ENCODE measurements at places on chromosomes 16 and 17.
A peak's percentile ranks its signal among the peaks of the same experiment; 100 is the strongest.

- no peak for DNase-seq
Measured at GRCh38 chr16:87982581-87983041, 31.4 kb downstream of the BANP start.

GRCh38 chr16:23283571-23283970 is 18.5 kb upstream of the SCNN1B start:
- no peak for DNase-seq

- no peak for DNase-seq
Measured at GRCh38 chr17:78610951-78611511, 33.8 kb upstream of the DNAH17 start.

- no peak for DNase-seq
Measured at GRCh38 chr17:73747221-73748002, 103.2 kb upstream of the SDK2 start.

DNA sequence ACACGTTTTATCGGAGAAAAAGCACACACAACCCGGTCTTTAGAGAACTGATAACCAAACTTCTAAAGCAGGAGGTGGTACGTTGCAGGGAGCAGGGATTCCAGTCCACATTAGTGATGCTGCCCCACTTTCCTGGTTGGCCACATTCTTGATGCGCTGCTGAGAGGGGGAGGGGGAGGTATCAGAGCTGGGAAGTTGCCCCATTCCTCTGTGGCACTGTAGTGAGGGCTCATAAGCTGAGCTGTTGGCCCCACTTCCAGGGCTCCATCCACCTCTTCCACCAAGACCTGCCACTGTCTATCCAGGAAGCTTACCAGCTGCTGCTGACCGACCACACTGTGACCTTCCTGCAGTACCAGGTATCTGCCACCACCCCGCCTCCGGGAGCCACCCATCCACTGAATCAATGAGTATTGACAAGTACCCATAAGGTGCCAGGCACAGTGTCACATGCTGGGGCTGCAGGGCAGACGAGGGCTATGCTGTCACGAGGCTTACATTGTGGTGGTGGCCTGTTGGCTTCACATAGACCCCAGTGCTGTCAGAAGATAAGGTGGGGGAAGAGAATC is 1.1 kb downstream of the TSEN54 start:
- DNase-seq: no peak

GRCh38 chr17:61660746-61661485 is 69.9 kb upstream of the NACA2 start:
- no peak for DNase-seq

- DNase-seq: no peak
Measured at GRCh38 chr16:27778171-27778925, 228.4 kb downstream of the KATNIP start.

- DNase-seq: no peak
Measured at GRCh38 chr16:2689968-2690801, 7.9 kb downstream of the KCTD5 start.

GRCh38 chr17:11638700-11639265 is 40.5 kb downstream of the DNAH9 start:
- no peak for DNase-seq

GRCh38 chr16:72989579-72990551 is 58.1 kb downstream of the ZFHX3 start:
- peak; percentile 7 for DNase-seq

DNA sequence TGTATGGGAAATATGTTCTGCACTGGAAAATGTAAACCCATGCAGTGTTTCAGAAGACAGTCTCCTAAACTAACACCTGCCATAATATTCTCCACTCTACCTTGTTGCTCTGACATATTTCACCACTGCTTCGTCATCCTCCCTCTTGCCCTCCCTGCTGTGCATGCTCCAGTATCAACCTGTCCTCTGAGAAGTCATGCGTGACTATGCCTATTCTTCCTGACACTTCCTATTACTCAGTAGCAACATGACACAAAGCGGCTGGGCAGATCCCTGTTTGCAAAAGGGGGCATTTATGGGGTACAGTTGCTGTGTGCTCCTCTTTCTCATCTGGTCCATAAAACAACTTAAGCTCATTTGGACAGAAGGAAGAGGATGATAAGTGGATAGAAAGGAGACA is 805.6 kb upstream of the EEF2KMT start:
- DNase-seq: peak; percentile 14

- DNase-seq: no peak
Measured at GRCh38 chr17:38585056-38585917, 20.5 kb downstream of the SRCIN1 start.

- no peak for DNase-seq
Measured at GRCh38 chr17:13600475-13601321, 1.0 kb downstream of the HS3ST3A1 start.

GRCh38 chr17:60167065-60167741 is 17.4 kb downstream of the CA4 start:
- DNase-seq: no peak

- no peak for DNase-seq
Measured at GRCh38 chr16:53084746-53085334, 30.0 kb downstream of the CHD9 start.

- no peak for DNase-seq
Measured at GRCh38 chr16:57304169-57305061, 19.9 kb upstream of the PLLP start.

DNA sequence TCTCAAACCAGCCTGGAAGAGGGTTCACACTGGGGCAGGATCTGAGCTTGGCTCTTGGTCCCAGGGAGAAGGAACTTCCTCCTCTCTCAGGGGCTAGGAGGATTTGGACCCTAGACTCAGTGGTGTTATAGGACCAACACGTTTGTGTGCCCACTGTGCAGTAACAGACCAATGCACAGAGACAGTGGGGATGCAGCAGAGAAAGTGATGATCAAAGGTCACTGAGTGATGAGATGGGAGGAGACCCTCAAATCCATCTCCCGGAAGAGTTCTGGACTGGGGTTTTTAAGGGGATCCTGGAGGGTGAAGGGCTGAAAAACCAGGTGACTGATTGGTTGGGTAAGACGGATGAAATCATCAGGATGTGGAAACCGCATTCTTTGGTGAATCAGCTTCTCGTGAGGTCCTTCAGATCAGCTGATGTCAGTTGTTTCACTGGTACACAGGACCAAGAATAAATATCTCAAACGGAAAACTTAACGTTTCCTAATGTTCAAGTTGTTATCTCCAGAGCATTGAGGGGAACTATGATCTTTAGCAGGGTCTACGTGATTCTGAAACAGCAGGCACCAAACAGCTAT is 3.3 kb upstream of the VAC14 start:
- no peak for DNase-seq

GRCh38 chr17:8122924-8123694 is 797 bp downstream of the HES7 start:
- no peak for DNase-seq

- DNase-seq: no peak
Measured at GRCh38 chr16:27098366-27099049, 31.8 kb downstream of the C16orf82 start.
